ENCODE measurements at places on chromosomes 12 and 14. TPM values are rescaled to one million over a fixed set of nuclear protein-coding genes. Genes with fewer than 3 reads are reported as not detected.
A peak's percentile ranks its signal among the peaks of the same experiment; 100 is the strongest.

DNA sequence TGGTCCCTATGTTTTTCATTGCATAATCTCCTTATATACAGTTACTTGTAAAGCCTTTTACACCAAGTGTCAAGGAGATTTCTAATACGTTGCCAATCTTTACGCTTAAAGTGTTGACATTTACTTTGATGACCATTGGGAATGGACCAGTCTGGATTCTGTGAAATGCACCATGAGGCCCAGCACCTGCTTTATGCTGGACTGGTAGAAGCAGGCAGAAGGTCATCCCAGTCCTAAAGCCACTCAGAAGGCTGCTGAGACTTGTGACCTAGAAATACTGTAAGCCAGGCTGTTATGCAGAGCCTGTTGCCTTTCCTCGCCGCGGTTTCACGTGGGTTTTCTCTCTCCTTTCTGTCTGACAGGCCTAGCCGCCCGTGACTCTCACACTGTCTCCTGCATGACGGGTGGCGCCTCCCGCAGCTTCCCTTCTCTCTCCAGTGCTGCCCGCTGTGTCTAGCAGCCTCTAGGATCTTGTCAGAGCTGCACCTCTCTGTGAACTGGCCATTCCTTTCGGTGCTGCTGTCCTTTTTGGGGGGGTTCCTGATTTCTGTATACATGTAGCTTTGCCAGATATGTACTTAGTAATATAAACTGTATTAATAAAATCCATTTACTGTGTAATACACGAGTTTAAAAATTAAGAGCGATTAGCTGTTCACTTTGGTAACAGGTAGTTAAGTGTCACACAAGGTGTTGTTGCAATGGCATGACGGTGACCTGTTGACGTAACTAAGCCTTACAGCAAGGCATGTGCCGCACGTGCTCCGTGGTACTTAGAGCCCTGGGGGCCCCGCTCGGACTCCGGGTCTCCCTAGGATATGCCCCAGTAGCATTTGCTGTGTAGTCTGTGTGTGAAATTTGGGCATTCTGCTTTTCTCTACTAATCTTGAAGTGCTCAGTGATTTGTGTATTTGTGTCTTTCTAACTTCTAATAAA lies 29.7 kb downstream of the XRCC3 start:
- no peaks in the 10 kb centered on the region for H3K27me3 ChIP-seq
- no peak for DNase-seq
- H3K4me3 ChIP-seq = no peak overlapping the region

DNA sequence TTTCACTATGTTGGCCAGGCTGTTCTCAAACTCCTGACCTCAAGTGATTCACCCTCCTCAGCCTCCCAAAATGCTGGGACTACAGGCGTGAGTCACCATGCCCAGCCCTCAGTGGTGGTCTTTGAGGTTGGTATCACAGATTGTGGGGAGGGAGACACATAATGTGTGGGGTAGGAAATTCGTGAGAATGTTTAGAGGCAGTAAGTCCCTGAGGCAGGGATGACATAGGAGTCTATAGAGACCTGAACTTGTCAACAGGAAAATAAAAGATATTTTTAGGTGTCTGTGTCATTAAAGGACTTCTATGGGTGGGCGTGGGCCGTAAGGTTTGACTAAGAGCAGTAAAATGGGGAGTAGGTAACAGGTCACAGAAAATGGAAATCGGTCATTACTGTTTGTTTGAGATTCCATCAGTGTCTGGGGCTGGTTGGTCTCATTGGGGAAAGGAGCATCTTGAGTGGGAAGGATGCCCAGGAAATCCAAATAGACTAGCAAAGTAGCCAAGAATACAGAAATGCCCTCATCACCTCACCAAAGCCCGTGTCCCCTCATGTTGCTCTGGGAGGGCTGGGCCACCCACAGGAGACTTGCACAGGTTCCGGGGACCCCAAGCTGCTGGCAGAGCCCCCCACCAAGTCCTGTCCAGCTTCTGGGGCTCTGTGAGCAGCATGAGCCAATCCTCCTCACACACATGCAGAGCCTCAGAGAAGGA lies 63.6 kb upstream of the BCL2L14 start:
- no peak overlapping the region for H3K27ac ChIP-seq
- no peak overlapping the region for H3K4me3 ChIP-seq
- H3K27me3 ChIP-seq = no peaks in the 10 kb centered on the region
- H3K4me1 ChIP-seq = peaks cover 13% of the 10 kb centered on the region
- DNase-seq = no peak

The KRT83 gene
- total RNA-seq = not detected

DNA sequence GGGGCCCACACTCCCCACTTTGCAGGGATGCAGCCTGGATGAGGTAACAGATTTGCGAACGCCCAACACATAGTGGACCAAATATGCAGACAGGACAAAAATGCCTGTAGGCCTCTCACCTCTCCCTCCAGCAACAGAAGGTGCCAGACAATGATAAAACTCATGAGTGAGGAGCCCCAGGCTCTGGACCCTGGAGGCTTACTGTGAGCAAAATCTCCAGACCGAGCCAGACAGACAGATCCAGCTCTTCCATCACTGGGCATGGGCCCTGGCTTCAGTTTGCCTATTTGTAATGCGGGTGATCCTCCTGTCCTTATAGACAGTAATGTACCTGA lies 42.3 kb downstream of the IRF2BPL start:
- H3K4me3 ChIP-seq = no peak overlapping the region
- no peak for DNase-seq
- no peak overlapping the region for H3K27ac ChIP-seq
- peaks cover 34% of the 10 kb centered on the region for H3K4me1 ChIP-seq
- no peaks in the 10 kb centered on the region for H3K27me3 ChIP-seq

The PMEL gene
- 3.6 TPM for total RNA-seq

- H3K36me3 ChIP-seq = peaks cover 16% of the 10 kb centered on the region
- no peak for DNase-seq
- no peaks in the 10 kb centered on the region for H3K27me3 ChIP-seq
- H3K27ac ChIP-seq = peak overlapping the region; percentile 95
- H3K4me1 ChIP-seq = peaks cover 45% of the 10 kb centered on the region
These were observed 8.2 kb upstream of the ZNF740 start for GRCh38 chr12:53172352-53172751.

GRCh38 chr14:88340357-88340756 lies 17.3 kb upstream of the KCNK10 start:
- no peaks in the 10 kb centered on the region for H3K36me3 ChIP-seq
- H3K27ac ChIP-seq = no peak overlapping the region
- peaks cover 29% of the 10 kb centered on the region for H3K27me3 ChIP-seq

The NOS1 gene
- 0.95 TPM for total RNA-seq

The TDRD9 gene
- total RNA-seq = not detected

DNA sequence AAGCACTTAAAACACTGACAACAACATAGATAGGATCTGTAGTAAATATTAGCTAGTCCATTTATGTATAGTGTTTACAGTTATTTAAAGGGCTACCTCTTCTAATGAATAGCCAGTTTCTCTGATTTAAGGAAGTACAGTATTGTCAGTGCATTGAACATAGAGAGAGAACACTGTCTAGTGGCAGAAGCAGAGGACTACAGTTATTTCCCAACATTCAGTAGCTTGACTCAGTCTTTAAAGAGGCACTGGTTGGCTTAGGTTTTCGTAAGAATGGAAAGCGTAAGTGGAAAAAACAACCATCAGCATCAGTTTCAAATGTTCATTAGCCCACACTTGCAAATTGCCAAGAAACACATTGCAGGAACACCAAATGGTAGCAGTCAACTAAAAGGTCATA lies 125.0 kb upstream of the HMGA2 start:
- no peak overlapping the region for H3K4me3 ChIP-seq
- H3K27ac ChIP-seq = no peak overlapping the region
- H3K4me1 ChIP-seq = peaks cover 28% of the 10 kb centered on the region
- peaks cover 4% of the 10 kb centered on the region for H3K36me3 ChIP-seq
- no peaks in the 10 kb centered on the region for H3K27me3 ChIP-seq

GRCh38 chr12:34212651-34213050 lies 190.4 kb downstream of the ALG10 start:
- no peaks in the 10 kb centered on the region for H3K27me3 ChIP-seq
- H3K27ac ChIP-seq = no peak overlapping the region
- peaks cover 7% of the 10 kb centered on the region for H3K36me3 ChIP-seq
- H3K4me3 ChIP-seq = no peak overlapping the region
- H3K4me1 ChIP-seq = no peaks in the 10 kb centered on the region

DNA sequence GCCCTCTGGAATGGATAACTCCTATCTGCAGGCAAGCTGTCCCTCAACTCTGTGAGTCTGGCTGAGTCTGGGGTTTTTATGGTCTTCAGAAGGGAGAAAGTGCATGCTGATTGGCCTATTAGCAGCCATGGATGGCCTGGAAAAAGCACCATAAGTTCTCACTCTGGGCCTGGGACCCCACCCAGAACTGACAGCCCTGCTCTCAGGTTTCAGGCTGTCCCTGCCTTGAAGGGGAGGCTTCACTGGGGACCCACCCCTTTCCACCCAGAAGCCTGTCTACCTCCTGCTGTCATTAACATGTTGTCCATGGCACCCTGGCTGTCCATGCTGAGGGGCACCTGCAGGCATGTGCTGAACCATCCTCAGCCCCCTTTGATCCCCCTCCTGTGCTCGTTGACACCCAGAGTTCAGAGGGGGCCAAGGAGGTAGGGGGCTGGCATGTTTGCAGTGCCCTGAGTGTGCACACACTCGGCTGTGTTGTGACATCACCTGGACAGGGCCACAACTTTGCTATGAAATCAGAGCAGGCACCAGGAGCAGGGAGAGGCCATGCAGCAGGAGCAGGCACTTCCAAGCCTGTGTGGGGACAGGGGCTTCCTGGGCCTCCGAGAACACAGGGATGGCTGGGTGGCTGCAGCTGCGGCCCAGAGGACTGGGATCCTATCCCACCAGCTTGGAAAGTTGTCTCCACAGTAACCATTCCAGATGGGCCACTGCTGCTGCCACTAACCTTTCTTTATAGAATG lies 84.7 kb downstream of the ACSS3 start:
- DNase-seq = no peak
- no peaks in the 10 kb centered on the region for H3K27me3 ChIP-seq
- no peaks in the 10 kb centered on the region for H3K4me1 ChIP-seq
- H3K36me3 ChIP-seq = no peaks in the 10 kb centered on the region

DNA sequence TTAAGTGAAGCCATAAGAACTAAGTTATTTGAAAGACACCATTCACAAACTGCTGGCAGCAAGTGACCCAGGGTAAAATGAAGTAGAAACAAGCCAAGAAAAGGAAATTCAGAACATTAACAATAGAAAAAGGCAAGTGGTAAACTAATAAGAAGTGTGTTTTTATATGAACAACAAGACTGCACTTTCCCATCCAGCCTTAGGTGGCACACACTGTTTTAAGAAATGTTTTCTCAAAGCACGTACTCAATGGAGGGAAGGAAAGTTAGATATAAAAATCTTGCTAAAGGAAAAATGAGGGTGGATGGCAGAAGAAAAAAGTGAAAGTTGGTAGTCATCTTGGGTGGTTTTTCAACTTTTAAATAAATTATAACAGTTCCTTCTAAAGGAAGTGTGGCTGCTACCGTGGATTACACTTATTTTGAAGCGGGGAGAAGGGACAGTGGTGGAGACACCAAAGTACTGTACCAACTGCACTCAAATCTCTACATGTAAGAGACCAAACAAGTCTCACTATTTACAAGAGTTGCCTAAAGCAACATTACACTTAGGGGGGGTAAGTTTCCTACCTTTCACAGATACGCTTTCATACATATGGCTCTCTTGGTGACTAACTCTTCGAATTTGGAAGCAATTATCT lies 58.8 kb downstream of the SEL1L start:
- no peak overlapping the region for H3K27ac ChIP-seq
- no peaks in the 10 kb centered on the region for H3K27me3 ChIP-seq
- peaks cover 16% of the 10 kb centered on the region for H3K4me1 ChIP-seq
- H3K4me3 ChIP-seq = no peak overlapping the region

The RDH12 gene
- not detected for total RNA-seq
